Progenitor cell of endocrine pancreas (in vitro differentiated cells): ENCODE measurements at places on chromosomes 13 and 19. TPM values are rescaled to one million over a fixed set of nuclear protein-coding genes. Genes with fewer than 3 reads are reported as not detected.

DNA sequence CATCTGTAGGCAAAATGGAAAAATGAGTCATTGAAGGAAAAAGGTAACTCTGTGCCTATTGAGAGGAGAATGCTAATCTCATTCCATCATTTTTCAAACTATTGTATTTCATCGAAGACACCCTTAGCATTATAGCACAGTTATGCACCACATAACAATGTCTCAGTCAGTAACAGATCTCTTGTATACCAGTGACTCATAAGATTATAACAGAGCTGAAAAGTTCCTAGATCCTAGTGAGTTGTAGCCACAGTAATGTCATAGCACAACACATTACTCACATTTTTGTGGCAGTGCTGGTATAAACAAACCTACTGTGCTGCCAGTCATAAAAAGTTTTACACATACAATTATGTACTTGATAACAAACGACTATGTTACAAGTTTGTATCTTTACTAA, 1077.6 kb downstream of the DIAPH3 start:
- DNase-seq, result no peak

DNA sequence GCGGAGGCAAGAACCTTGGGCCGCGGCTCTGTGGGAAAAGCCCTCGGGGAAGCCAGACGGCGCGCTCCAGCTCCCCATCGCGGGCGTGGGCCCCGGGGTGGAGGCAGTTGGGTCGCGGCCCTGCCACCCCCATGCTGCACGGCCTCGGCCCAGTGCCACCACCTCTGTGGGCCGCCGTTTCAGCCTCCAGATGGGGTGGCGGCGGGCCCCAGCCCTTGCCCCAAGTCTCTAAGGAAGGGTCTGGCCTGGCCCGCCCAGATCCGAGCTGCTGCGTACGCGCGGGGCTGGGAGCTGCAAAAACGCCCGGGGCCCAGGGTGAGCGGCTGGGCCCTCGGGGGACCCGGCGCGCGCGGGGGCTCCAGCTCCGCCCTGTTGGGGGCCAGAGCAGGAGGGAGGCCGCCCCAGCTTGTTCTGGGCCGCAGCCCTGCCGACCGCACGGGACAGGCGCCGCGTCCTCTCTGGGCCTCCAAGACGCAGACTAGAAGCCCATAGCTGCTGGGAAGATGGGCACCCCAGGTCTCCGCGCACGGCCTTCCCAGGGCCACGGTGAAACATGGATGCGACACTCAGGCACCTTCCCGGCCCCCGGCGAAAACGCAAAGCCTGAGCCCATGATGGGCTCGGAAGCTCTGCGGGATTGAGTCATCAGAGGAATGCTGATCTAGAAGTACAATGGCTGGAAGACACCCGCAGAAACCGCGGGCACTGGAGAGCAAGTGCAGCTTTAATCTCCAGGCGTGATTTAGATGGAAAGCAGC, 110.1 kb downstream of the KCTD15 start:
- DNase-seq, result peak; percentile 15

DNA sequence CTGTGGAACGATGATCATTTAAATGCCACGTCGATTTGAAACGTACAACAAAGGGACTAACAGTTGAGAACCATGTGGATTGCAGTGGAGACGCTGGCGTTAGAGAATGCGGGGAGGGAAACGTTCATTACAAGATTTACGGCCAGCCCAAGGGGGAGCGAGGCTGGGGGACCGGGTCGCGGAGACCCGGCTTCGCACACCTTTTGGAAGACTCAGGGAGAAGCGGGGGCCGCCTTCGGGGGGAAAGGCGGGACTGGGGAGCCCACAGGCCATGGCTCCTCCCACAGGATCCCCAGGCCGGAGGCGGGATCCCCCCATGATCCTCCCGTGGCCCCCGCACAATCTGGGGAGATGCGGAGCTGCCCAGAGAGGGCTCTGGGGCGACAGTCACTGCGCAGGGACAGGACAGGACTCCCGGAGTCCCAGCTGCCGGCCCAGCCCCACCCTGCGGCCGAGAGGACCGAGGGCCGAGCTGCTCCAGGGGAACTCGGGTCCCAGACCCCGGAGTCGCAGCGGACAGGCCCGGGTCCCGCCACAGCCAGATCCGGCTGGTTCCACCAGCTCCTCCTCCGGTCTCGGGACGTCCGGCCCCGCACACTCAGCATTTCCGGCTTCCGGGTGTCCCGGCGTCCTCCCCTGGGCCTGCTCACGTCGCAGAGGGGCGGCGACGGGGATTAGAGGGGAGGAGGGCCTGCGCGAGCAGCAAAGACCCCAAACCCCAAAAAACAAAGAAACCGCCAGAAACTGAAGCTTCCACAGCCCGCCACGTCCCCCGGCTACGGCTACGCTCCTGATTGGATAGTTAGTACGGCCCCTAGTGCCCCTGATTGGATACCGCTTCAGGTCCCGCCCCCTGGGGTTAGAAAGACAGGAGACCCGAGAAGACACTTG, 21.1 kb upstream of the OR10H1 start:
- no peak for DNase-seq

DNA sequence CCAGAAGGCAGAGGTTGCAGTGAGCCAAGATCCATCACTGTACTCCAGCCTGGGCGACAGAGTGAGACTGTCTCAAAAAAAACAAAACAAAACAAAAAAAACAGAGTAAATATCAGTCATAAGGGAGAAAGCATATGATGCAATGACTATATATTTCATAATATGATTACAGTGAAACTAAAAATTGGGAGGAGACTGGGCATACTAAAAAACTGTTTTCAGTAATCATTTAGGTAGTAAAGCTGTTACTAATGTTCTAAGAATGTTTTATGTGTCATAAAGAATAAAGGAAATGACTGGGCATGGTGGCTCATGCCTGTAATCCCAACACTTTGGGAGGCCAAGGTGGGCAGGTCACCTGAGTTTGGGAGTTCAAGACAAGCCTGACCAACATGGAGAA, 15.9 kb downstream of the ZNF573 start:
- DNase-seq, result no peak

- no peak for DNase-seq
Measured at GRCh38 chr19:19873381-19873780, 7.7 kb downstream of the ZNF253 start.

DNA sequence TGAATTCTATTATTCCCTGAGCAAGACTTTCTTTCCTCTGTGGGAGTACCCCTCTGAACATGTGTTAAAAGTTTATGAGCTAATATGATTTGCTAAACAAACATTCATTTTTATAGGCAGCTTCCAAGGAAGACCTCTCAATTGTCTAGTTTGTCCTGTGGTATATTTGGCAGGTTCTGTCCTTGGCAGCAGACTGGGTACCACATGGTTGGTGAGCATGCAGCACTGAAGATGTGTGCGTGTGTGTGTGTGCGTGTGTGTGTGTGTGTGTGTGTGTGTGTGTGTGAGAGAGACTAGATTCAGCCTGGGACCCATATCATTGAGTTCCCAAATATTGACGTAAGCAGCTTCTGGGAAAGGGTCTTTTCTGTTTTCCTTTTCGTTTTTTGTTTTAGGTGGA, 24.0 kb downstream of the FGF9 start:
- DNase-seq, result no peak

DNA sequence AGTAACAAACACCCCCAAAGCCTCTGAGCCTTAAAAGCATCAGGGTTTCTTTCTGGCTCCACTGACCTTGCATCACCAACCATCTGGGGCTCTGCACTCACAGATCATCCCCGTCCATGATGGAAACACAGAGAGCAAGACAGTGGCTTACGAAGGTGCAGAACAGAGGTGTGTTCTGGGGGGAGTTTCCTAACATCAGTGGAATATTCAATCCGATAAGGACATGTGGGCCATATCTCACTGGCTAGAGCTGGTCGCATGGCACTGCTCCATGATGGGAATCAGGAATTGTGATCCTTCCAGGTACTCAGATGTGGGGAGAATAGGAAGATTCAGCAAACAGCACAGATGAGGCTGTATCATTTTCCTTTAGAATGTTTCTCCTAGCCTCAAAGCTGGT, 457.2 kb downstream of the IRS2 start:
- DNase-seq, result no peak

DNA sequence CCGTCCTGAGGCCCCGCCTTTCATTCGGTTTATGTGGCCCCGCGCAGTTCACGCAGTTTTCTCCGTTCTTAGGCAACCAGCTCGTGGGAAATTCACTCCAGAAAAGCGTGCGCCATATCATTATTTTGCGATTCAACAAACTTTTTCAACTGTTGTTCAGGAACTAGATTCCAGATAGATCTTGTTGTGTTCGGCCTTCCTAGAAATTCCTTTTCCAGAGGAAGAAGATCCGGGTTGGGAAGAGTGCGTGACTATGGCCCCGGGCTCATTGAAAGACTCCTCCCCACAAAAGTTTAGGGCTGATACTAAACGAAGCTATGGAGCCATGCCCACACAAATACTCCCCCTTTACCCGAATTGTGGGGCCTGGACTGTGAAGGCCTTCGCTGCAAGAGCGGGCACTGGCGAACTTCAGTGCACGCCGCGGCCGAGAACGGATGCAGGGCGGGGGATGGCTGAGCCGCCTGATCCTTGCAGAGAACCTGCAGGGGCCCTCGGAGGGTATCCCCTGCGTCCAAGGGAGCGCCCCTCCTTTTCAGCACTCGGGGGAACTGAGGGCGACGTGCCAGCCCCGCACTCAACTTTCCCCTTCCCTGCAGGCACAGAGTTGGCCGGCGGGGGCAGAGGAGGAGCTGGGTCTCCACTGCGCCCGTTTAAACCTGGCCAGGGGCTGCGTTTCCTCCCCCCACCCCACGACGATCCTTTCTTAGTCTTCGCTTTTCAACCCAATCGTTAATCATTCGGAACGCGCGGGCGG, 904 bp upstream of the SOX1 start:
- no peak for DNase-seq

DNA sequence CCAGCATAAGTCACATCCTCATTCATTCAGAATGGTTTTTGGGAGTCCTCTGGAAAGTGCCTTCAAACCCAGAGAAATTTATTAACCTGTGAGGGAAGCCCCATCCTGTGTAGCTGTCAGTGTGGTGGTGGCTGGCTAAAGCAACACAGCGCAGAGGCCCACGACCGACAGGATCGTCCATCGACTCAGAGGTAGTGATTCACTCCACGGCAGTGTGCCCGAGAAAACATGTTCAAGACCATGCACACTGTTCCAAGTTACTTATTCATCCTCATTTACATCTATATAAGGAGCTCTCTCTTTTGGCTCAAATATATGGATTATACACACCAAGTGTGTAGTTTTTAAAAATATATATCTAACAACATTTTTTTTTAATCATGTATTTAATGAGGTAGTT, 96.3 kb upstream of the SLC15A1 start:
- no peak for DNase-seq

- DNase-seq, result no peak
Measured at GRCh38 chr13:78636495-78636894, 22.5 kb downstream of the OBI1 start.

DNA sequence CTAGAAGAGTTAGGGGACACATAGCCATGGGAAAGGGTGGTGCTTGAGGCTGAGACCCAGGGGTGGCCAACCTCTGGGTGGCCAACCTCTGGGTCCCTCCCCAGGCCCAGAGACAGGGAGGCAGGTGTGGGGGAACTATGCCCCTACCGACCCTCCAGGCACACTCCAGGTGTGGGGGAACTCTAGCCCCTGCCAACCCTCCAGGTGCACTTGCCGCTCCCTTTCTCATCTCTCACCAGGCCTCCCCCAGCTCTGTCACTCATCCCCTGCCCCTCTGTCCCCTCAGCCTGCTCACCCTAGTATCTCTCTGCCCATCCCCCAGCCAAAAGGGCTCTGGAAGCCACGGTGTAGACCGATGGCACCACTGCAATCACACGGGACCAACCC, 10.6 kb upstream of the VSTM2B start:
- no peak for DNase-seq

- no peak for DNase-seq
Measured at GRCh38 chr19:2795827-2796658, 10.7 kb downstream of the THOP1 start.

DNA sequence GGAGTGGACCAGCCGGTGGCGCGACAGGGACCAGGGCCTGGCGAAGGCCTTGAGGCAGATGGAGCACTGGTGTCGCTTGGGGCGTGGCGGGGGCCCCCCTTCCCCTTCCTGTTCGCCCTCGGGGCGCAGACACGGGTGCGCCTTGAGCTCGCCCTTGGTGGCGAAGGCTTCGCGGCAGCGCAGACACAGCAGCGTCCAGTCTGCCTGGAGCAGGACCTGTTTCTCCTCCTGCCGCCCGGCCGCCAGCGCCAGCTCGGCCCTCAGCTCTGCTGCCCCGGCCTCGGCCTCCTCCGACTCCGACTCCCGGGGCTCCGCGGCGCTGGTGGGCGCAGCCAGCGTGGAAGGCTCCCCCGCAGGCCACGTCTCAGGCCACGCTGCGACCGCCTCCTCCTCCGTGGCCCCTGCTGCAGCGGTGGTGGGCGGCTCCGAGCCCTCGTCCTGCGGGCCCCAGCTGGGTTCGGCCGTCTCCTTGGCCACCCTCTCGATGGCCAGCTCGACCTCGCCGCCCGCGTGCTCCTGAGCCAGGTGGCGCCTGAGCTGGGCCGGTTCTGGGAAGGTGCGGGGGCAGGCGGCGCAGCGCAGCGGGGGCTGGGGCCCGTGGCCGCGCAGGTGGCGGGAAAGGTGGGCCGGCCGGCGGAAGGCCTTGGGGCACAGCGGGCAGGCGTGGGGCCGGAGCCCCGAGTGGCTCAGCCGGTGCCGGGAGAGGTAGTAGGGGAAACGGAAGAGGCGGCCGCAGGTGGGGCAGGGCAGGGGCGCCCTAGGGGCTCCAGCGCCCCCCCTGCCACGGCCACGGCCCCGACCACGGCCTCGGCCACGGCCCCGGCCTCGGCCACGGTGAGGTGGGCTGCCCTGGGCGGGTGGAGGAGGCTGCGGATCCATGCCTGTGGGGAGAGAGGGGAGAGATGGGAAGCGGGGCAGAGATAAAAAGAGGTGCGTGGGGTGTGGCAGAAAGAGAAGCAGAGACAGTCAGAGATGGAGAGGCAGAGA, 1.6 kb downstream of the ZNF579 start:
- no peak for DNase-seq

DNA sequence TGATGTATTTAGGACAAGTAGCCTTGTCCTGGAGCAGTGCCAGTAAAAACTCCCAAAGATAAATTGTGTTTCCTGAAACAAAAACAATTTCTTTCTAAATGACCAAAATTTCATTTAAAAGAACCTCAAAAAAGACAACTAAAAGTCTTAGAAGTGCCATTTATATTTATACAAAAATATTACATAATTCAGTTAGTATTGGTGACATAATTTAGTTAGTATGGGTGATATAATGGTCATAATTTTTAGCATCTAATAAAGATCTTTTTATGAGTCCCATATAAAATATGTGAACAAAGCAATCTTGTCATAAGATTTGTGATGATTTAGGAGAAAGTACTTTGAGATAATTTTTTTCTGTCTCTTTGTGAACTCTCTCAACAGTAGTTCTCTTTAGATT, 76.0 kb downstream of the ELF1 start:
- DNase-seq, result no peak

DNA sequence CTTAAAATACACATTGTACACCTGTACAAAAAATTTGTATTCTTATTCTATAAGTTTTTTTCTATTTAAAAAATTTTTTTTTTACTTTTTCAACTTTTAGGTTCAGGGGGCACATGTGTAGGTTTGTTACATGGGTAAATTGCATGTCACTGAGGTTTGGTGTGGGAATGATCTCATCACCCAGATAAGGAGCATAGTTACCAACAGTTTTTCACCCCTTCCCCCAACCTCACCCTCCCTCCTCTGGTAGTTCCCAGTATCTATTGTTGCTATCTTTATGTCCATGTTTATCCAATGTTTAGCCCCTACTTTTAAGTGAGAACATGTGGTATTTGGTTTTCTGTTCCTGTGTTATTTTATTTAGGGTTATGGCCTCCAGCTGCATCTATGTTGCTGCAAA, 89.9 kb downstream of the CDK8 start:
- no peak for DNase-seq

- DNase-seq, result no peak
Measured at GRCh38 chr13:49683489-49683888, 7.8 kb downstream of the EBPL start.

Gene PSG3
- not detected in 2 replicates for total RNA-seq

Gene ZGLP1
- 20.0 and 26.8 TPM in 2 replicates for total RNA-seq

Gene KLK11
- total RNA-seq, result not detected in 2 replicates

Gene NCR1
- not detected in 2 replicates for total RNA-seq

Gene ZNF419
- 20.3 and 23.4 TPM in 2 replicates for total RNA-seq
